ENCODE measurements at places on chromosomes 13 and 19. TPM values are rescaled to one million over a fixed set of nuclear protein-coding genes. Genes with fewer than 3 reads are reported as not detected.

Gene RASIP1
- total RNA-seq: 1.9 TPM

DNA sequence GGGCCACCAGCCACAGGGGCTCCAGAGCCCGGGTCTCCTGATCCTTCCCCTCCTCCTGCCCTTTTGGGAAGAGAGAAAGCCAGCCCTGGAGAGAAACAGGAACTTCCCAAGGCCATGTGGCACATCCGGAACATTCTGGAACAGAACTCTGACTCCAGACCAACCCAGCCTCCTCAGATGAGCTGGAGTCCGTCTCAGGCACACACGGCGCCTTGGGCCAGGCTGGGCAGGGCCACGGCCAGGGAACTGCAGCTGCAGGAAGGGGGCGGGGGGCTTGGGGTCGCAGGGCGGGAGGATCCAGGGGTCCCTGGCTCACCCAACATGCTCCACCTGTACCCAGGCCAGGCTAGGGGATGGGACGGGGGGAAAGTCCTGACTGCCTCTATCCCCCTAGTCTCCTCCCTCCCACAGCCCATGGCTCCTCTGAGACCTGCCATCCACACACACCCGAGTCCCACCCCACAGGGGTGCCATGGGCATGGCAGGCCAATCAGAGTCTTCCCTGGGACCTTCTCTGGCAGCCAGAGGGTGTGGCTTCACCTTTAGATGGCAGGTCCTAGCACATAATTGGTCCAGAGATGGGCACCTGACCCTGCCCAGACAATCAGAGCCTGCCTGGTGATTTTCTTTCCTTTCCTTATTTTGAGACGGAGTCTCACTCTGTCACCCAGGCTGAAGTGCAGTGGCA, 22.9 kb downstream of the SBNO2 start:
- H3K36me3 ChIP-seq: no peaks in the 10 kb centered on the region
- no peak overlapping the region for H3K4me3 ChIP-seq
- DNase-seq: no peak
- peaks cover 6% of the 10 kb centered on the region for H3K4me1 ChIP-seq
- no peaks in the 10 kb centered on the region for H3K27me3 ChIP-seq

Gene ZNF66
- not detected for total RNA-seq

- no peak overlapping the region for H3K4me3 ChIP-seq
- DNase-seq: no peak
- H3K27me3 ChIP-seq: no peaks in the 10 kb centered on the region
- H3K4me1 ChIP-seq: peaks cover 37% of the 10 kb centered on the region
Measured at GRCh38 chr19:55678121-55678671, 3.2 kb downstream of the EPN1 start.

DNA sequence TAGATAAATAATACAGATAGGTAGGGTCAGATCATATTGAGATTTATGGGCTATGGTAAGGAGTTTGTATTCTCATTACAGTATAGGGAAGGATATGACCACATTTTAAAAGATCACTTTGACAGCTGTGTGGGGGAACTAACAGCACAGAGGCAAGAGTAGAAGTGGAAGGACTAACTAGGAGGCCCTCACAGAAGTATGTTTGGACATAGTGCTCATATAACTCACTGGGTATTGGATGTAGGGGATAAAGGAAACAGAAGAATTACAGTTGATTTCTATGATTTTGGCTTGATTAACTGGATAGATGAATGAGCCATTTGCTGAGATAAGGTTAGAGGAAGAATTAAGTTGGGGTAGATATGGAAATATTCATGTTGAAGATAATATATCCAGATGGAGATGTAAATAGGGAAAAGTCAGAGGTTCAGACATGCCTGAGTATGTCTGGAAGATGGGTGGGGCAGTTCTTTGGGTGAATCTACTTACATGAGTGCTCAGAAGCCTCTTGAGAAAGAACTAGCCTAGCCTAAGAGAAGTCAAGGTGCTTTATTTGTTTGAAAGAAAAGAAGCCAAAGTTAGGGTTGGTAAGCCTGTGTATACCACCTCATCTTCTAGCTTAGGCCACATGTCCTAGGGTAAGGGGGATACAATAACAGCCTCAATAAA, 133.4 kb downstream of the NDFIP2 start:
- DNase-seq: no peak

Gene LILRA2
- total RNA-seq: not detected

GRCh38 chr13:31264151-31264550, 64.4 kb downstream of the B3GLCT start:
- H3K27ac ChIP-seq: no peak overlapping the region
- H3K4me3 ChIP-seq: no peak overlapping the region
- H3K4me1 ChIP-seq: no peaks in the 10 kb centered on the region
- no peaks in the 10 kb centered on the region for H3K27me3 ChIP-seq

- no peak overlapping the region for H3K4me3 ChIP-seq
- H3K27ac ChIP-seq: no peak overlapping the region
- no peaks in the 10 kb centered on the region for H3K27me3 ChIP-seq
- H3K36me3 ChIP-seq: no peaks in the 10 kb centered on the region
- no peak for DNase-seq
Measured at GRCh38 chr13:47478985-47479384, 522.1 kb downstream of the SUCLA2 start.

DNA sequence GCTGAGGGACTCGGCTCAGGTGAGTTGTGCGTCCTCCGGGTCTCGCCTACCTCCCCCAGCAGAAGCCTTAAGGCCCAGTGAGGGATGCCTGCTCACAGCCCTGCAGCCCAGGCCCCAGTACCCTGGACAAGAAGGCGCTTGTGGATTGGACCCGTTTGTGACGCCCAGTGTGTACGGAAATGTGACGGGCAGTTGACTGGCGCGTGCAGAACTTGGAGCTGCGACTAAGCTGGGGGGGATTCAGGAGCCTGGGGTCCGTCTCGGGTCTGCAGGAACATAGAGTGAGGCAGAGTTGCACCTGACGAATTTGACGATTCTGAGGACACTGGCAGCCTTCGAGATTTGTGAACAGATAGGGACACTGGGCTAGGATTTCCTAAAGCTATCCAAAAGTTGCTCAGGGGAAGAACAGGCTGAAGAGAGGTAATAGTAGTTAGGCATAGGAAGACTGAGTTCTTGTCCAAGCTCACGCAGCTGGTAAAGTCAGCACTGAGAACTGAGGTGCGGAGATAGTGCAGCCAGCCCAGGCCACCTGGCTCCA, 519 bp downstream of the ZNF551 start:
- peaks cover 12% of the 10 kb centered on the region for H3K36me3 ChIP-seq
- H3K4me1 ChIP-seq: peaks cover 12% of the 10 kb centered on the region
- no peaks in the 10 kb centered on the region for H3K27me3 ChIP-seq
- DNase-seq: no peak

DNA sequence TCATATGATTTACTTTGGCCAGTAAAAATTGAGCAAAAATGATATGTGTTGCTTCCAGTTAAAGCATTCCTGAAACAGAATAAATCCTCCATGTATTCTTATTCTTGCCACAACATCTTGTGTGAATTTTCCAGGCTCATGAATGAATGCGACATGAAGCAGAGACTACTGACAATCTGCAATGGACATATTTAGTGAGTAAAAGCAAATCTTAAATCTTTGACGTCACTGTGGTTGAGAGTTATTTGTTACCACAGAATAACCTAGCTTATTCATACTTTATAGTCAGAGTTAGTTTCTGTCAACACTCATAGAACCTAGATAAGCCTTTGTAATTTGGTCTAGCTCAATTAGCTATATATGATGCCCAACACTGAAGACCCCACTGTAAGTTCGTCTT, 1443.1 kb downstream of the PCDH9 start:
- H3K27me3 ChIP-seq: no peaks in the 10 kb centered on the region
- DNase-seq: no peak
- H3K4me3 ChIP-seq: no peak overlapping the region
- no peaks in the 10 kb centered on the region for H3K36me3 ChIP-seq

- no peaks in the 10 kb centered on the region for H3K27me3 ChIP-seq
- H3K27ac ChIP-seq: no peak overlapping the region
- no peaks in the 10 kb centered on the region for H3K4me1 ChIP-seq
- no peaks in the 10 kb centered on the region for H3K36me3 ChIP-seq
Measured at GRCh38 chr13:28505543-28506135, 10.7 kb upstream of the FLT1 start.

DNA sequence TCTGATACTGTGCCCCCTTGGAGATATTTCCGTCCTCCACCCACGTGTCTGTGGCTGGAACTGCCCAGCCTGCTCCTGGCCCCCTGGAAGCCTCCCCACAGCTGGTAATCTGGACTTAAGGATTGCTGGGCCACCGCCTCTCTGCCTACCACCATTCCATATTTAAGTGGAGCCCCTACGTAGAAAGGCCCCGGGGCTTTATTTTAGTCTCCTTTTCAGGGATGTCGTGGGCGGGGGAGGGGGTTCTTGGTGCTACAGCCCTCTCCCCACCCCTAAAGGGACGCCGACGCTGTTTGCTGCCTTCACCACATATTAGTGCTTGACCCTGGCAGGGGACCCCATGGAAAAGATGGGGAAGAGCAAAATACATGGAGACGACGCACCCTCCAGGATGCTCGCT, 2.7 kb upstream of the NOP53 start:
- H3K4me1 ChIP-seq: peaks cover 25% of the 10 kb centered on the region
- H3K27me3 ChIP-seq: no peaks in the 10 kb centered on the region
- H3K27ac ChIP-seq: peak overlapping the region; percentile 85
- no peak overlapping the region for H3K4me3 ChIP-seq
- no peak for DNase-seq

DNA sequence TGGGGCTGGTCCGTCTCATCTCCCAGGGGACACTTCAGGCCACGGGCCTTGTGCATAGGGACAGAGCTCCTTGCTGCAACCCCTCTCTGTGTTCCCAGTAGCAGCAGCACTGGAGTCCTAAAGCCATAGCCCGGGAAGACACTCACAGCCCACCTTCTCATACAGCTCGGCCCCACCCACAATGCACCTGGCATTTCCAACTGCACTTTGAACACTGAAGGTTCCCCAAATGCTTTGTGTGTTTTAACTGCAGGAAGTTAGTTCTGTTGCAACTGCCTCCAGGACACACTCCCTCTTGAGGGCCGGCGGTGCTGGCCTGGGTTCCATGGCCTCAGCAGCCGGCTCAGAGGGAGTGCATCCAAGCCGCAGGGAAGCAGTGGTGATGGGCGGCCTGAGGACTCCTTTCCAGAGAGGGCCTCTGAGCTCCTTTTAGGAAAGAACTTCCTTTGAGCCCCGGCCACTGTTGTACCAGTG, 22.7 kb upstream of the TMEM255B start:
- DNase-seq: no peak
- H3K4me3 ChIP-seq: no peak overlapping the region
- H3K27me3 ChIP-seq: no peaks in the 10 kb centered on the region
- no peak overlapping the region for H3K27ac ChIP-seq
- no peaks in the 10 kb centered on the region for H3K36me3 ChIP-seq

DNA sequence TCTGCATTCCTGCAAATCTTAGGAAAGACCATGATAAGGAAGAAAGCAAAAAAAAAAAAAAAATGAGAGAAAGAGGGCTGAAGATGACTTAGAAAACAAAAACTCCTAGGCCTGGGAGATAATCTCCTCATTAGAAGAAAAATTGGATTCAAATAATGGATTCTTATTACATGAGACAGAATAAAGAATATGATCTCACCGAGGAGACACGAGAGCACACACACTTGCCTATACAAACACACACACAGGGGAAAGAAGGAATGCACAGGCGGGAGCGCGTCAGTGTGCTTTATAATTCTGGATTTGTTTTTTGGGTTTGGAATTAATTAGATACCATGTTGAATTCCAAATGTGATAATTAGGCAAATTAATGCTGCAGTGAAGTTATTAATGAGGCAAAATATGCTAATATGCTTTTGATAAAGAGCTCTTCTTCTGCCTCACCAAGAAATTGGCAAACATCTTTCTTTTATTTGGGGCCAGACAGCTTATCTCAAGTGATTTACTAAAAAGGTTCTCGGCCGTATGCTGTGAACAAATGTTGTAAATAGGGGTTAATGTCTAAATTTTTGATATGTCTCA, 36.1 kb upstream of the PCDH8 start:
- H3K4me1 ChIP-seq: no peaks in the 10 kb centered on the region
- DNase-seq: no peak
- no peak overlapping the region for H3K27ac ChIP-seq
- no peaks in the 10 kb centered on the region for H3K36me3 ChIP-seq
- H3K4me3 ChIP-seq: no peak overlapping the region
- H3K27me3 ChIP-seq: peaks cover 13% of the 10 kb centered on the region

Gene GAPDHS
- total RNA-seq: not detected

GRCh38 chr13:48236528-48237353, 3.7 kb downstream of the ITM2B start:
- H3K4me1 ChIP-seq: peaks cover 6% of the 10 kb centered on the region
- no peak overlapping the region for H3K27ac ChIP-seq
- H3K27me3 ChIP-seq: no peaks in the 10 kb centered on the region
- no peak for DNase-seq
- no peak overlapping the region for H3K4me3 ChIP-seq

GRCh38 chr19:11246941-11247340, 7.5 kb downstream of the ANGPTL8 start:
- no peak overlapping the region for H3K4me3 ChIP-seq
- H3K27ac ChIP-seq: no peak overlapping the region
- peaks cover 8% of the 10 kb centered on the region for H3K36me3 ChIP-seq
- peaks cover 4% of the 10 kb centered on the region for H3K4me1 ChIP-seq

- H3K4me1 ChIP-seq: no peaks in the 10 kb centered on the region
- no peak overlapping the region for H3K27ac ChIP-seq
- no peak overlapping the region for H3K4me3 ChIP-seq
- H3K27me3 ChIP-seq: no peaks in the 10 kb centered on the region
- no peaks in the 10 kb centered on the region for H3K36me3 ChIP-seq
Measured at GRCh38 chr13:98289339-98289945, 112.4 kb upstream of the RNF113B start.

DNA sequence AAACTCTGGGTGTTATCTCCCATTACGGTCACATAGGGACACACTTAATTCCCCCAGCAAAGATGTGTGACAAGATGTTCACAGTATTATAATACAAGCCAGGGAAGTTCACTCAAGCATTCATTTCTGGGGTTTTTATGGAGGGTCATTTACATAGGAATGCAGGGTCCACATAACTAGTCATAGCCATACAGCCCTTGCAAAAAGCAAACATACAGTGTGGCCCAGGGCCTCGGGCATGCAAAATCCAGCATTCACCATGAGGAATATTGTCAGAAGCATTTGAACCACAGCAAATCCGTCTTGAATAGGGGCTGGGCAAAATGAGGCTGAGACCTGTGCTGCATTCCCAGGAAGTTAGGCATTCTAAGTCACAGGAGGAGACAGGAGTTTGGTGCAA, 13.0 kb upstream of the ZNF460 start:
- no peaks in the 10 kb centered on the region for H3K27me3 ChIP-seq
- DNase-seq: no peak
- no peaks in the 10 kb centered on the region for H3K4me1 ChIP-seq
- H3K4me3 ChIP-seq: no peak overlapping the region
- H3K27ac ChIP-seq: no peak overlapping the region
- H3K36me3 ChIP-seq: no peaks in the 10 kb centered on the region
